ENCODE measurements at places on chromosomes 5 and 9.

GRCh38 chr9:9246726-9247125 lies 1366.1 kb downstream of the PTPRD start:
- no peak for DNase-seq

DNA sequence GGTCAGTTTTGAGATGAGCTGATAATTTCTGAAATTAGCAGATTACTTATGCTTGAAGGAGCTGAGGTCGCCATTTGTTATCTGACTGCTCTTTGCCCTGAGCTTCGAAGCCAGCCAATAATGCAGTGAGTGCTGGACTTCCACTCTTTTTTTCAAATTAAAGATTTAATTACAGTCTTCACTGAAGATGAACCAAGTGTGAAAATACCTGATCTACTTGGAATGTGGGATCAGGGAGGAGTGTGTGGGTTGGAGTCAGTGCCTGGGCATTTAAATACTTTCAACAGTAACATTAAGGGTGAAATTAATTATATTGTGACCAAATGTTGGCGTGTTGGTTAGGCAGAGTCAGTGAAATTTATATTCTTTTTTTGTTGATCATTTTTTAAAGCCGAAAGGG lies 23.9 kb upstream of the DMRT3 start:
- DNase-seq = no peak

DNA sequence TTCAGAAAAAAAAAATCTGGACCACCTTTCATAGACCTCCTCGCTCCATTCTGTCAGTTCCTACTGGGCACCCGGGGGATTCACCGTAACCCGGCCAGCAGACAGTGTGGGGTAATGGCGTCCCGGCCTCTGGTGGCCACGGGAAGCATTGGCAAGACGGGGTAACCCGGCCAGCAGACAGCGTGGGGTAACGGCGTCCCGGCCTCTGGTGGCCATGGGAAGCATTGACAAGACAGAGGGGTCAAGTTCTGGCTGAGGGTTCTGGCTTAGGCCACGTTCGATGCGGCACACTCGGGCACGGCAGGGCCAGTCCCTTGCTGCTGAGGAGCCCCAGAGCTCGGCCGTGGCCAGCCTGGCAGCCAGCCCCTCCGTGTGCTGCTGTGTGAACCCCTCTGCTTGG lies 116.2 kb upstream of the RAPGEF1 start:
- DNase-seq = no peak

- DNase-seq = no peak
Observed at GRCh38 chr5:44183312-44183711, 205.9 kb downstream of the FGF10 start.

DNA sequence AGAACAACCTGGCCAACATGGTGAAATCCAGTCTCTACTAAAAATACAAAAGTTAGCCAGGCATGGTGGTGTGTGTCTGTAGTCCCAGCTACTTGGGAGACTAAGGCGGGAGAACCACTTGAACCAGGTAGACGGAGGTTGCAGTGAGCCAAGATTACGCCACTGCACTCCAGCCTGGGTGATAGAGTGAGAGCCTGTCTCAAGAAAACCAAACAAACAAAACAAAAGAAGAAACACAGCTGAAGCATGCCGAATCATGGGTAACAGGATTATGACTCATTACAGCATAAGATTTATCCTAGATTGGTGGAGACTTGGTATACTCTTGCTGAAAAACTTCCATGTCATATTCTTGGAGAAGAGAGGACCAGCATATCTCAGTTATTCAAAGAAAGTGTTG lies 236.7 kb upstream of the CCNH start:
- DNase-seq = no peak

- peak; percentile 83 for DNase-seq
Observed at GRCh38 chr9:87445646-87446045, 52.0 kb upstream of the DAPK1 start.

DNA sequence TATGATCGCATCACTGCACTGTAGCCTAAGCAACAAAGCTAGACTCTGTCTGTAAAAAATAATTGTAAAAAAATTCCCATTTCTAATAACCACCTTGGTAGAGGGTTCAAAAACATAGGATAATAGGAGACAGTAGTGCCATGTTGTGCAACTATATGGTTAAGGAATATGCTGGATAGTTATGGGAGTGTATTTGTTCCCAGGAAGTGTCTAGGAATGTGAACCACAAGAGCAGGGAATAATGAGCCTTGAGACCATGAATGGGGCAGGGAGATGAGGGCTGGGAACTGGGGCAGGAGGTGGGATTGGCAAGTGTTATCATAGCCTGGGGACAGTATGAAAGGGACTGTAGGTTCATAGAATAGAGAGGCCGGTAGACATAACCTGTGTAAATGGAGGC lies 50.4 kb downstream of the RUSC2 start:
- DNase-seq = no peak

Data from Ammon's horn (tissue), 1 donor.